ENCODE measurements at places on chromosomes 12 and 14.

DNA sequence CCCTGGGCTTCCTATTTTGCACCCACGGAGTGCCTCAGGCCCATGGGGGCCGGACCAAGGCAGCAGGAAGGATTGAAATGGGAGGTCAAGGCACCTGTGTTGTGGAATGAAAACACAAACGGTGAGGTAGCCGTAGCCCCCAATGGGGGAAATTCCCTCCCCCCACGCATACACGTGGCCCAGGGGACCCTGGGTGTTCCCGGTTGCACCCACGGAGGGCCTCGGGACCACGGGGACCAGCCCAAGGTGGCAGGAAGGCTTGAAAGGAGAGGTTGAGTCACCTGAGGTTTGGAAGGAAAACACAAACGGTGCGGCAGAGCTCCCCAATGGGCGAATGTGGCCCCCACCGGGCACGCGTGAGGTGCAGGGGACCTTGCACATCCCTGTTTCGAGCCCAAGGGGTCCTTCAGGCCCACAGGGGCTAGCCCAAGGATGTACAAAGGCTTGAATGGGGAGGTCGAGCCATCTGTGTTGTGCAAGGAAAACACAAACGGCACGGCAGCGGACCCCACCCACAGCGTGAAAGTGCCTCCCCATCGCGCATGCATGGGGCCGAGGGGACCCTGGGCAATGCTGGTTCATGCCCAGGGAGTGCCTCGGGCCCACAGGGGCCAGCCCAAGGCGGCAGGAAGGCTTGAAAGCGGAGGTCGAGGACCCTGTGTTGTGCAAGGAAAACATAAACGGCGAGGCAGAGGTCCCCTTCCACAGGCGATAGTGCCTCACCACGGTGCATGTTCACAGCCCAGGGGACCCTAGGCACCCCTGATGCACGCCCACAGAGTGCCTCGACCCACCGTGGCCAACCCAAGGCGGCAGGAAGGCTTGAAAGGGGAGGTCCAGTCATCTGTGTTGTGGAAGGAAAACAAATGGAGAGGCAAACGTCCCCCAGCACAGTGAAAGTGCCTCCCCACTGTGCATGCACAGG, 376.7 kb downstream of the ALG10 start:
- DNase-seq: peak; percentile 38

- DNase-seq: peak; percentile 43
These were observed 96.9 kb downstream of the PIWIL1 start for GRCh38 chr12:130434560-130434959.

DNA sequence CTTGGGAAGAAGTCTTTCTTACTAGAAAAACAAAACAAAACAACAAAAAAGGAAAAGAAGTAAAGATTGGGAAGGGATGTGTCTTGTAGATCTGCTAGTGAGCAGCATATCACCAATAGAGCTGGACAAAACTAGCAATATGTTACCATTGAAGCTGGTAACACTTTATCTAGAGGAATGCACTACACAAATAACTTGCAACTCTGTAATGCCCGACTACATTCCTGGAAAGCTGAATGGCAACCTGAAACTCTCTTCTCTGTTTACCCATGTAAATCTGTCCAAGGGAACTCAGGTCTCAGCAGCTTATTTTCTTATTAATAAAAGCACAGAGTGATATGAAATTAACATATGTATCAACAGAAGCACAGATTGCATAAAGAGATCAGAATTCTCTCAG, 624.4 kb downstream of the KCNH5 start:
- DNase-seq: no peak

DNA sequence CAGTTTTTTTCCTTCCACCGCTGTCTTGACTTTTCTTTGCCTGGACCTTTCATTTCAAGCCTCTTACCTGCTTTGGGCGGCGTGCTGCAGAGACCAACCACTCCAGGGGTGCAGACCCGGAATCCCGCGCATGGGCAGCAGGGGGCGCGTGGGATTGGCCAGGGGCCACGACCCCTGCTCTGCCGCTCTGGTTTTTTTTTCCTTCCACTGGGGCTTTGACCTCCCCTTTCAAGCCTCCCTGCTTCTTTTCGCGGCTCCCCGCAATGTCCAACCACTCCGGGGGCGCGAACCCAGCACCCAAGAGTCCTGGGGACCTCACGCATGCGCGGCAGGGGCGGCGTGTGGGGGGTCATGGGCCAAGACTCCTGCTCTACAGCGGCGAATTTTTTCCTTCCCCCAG, 325.1 kb downstream of the ALG10 start:
- no peak for DNase-seq

DNA sequence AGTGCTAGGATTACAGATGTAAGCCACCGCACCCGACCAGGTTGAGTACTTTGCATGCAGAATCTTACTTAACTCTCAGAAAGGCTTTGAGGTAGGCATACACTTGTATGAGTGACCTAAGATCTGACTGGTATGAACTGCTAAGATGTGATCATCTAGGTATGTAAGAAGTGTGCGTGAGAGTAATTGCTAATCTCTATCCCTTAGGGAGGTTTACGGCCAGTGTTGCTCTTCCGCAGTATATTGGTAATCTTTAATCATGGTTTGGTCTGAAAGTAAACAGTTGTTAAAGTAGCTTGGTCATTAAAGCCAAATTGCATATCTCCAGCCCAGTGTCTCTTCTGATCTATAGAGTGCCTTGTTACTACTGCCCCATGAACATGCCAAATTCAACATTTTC, 7.8 kb downstream of the UNG start:
- DNase-seq: no peak

Measured in RWPE2 (cell line).